ENCODE measurements at places on chromosomes 1 and 21.

DNA sequence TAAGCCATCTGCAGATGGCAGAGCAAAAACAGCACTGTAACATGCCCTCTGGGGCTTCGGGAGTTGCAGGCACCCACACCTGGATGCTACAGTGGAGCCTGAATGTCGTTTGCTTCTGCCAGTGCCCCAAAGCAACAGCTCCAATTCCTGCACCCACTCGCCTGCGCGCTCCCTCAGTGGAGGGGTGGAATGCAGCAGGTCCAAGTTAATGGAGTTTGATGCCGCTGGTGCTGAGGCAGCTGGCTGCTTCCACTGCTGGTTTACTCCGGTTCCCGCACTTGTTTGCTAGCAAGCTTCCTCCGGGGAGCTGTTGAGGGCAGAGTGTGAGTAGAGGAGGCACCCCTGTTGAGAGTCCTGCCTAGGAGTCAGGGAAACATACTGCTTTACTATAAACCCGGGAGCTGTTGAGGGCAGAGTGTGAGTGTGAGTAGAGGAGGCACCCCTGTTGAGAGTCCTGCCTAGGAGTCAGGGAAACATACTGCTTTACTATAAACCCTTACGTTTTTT lies 584.0 kb upstream of the TMPRSS15 start:
- no peak for DNase-seq

- no peak for DNase-seq
Measured at GRCh38 chr1:101130673-101131072, 105.1 kb upstream of the DPH5 start.

DNA sequence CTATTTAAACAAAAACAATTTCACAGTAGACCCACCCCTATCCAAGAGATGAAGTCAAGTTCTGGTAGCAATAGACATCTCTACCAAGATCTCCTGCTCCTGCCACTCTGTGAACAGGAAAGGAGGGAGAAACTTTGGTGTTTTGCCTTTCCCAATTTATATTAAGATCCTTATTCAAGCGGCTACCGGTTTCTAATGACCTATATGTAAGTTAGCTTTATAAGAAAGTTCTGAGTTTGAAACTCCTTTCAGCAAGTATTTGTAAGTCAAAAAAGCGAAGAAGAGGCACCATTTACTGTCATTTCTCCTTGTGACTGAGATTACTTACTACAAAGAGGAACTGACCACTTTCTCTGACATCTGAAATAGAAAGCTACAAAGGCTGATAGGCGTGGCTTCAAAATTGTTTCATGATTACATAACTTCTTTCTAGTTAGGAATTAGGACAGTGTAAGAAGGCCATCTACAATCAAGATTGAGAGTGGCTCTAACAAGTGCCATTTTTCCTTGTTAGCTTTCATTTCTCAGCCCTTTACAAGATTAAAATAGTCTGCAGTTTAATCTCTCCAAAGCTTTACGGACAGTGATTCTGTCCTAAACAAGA lies at the start of gene MNDA:
MNDA (plus strand) TSS at position 448 of the 604 bp plus-strand sequence. CDS start 10,803 bp downstream, outside the sequence.
- no peak for DNase-seq

GRCh38 chr1:185961664-185962063 lies 227.5 kb downstream of the HMCN1 start:
- DNase-seq, result no peak

- no peak for DNase-seq
Measured at GRCh38 chr21:38793926-38794713, 11.6 kb upstream of the ETS2 start.

DNA sequence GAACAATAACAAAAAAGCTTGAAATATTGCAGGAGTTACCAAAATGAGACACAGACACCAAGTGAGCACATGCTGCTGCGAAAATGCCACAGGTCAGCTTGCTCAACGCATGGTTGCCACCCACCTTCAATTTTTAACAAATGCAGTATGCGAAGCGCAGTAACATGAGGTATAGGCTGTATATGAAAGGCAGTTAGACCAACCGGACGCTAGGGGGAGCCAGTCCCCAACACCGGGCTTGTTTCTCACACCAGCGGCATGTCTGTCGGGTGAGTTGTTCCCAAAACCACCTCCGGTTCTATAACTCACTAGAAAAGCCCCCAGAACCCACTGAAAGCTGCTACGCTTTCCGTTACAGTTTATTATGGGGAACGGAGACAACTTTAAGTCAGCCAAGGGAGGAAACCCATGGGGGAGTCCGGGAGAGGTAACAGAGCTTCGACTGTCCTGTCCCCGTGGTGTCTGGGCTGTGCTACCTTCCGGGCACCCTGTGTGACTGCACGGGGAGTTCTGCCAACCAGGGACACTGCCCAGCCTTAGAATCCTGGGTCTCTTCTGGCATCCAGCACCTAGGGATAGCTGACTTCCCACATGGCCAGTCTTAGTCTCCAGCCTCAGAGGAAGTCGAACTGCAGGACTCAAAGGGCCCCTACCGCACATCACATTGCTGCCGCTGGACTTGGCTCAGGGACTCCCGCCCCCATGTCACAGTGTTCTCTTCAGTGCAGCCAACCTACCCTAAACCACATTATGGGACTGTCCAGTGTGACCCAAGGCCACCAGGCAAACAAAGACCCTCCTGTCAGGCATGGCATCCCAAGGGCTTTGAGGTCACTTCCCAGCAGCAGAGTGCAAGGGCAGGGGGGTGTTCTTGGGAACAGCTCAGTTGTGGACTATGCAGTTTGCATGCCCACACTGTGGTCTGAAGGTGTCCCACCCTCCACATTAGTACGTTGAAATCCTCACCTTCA lies 14.0 kb downstream of the RNF187 start:
- DNase-seq, result peak; percentile 63

GRCh38 chr1:96962216-96962615 lies 240.6 kb downstream of the PTBP2 start:
- no peak for DNase-seq

GRCh38 chr1:210690236-210690635 lies 361.5 kb downstream of the HHAT start:
- no peak for DNase-seq

DNA sequence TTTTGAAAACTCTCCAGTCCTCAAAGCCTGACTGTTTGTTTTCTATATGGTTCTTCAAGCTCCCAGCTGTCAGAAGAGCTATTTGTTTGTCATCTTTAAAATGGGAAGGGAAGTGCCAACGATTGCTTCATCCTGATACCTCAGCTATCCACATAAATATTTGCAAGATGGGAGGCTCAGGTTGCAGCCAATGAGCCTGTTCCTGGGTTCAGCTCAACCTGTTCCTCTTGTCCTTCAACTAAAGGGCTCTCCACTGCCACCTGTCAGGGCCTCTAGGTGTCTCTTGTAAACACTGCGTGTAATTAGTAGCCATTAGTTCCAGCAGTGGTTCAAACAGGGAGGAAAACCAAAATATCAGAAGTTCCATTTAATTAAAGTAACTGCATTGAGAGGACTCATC lies 445.1 kb downstream of the AJAP1 start:
- DNase-seq, result no peak

- DNase-seq, result peak; percentile 44
Measured at GRCh38 chr1:221336126-221336525, 405.8 kb downstream of the DUSP10 start.

DNA sequence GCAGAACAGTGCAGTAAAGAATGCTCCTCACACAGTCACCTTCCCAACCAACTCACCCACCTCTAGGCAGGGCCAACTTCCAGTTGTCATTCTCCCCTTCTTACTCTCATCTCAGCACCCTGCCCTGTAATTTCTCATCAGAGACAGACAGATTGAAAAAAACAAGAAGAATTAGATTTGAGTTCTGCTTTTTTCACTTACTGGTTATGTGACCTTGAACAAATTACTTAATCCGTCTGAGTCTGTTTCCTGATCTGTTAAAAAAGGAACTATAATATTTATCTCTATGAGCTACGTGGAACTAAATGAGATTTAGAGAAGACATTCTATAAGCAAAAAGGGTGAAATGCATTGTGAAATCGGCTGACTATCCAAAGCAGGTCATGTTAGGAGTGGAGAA lies 330.3 kb downstream of the ZNF326 start:
- DNase-seq, result no peak

DNA sequence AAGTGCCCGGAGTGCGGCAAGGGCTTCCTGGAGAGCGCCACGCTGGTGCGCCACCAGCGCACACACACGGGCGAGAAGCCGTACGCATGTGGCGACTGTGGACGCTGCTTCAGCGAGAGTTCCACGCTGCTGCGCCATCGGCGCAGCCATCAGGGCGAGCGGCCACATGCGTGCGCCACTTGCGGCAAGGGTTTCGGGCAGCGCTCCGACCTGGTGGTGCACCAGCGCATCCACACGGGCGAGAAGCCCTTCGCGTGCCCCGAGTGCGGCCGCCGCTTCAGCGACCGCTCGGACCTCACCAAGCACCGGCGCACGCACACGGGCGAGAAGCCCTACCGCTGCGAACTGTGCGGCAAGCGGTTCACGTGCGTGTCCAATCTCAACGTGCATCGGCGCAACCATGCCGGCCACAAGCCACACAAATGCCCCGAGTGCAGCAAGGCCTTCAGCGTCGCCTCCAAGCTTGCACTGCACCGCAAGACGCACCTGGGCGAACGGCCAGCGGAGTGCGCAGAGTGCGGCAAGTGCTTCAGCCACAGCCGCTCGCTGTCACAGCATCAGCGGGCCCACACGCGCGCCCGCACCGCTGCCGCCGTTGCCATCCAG lies 10.0 kb downstream of the ZNF672 start:
- no peak for DNase-seq

DNA sequence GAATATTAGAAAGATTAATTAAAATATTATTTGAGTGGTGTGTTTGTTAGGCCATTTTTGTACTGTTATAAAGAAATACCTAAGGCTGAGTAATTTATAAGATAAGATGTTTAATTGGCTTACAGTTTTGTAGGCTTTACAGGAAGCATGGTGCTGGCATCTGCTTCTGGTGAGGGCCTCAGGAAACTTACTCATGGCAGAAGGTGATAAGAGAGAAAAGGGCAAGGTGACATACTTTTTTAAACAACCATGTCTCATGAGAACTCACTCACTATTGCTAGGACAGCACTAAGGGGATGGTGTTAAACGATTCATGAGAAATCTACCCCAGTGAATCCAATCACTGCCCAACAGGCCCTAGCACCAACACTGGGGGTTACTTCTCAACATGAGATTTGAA lies 56.7 kb upstream of the RGS21 start:
- DNase-seq, result no peak

DNA sequence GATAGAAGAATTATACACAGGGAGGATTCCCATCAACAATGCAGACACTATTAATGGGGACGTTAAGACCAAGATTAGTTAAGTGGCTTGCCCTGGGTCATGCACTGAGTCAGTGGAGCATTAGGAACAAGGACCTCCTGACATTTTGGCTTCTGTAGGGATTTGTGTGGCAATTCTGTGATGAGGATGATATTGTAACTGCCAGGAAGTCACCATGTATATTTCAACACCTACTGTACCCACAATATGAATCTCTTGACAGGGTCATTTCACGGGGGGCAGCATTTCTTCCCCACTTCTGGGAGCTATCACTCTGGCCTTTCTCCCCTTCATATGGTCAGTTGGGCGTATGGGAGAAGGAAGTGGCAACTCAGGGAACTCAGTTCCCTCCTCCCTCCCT lies 134.9 kb downstream of the RUNX1 start:
- DNase-seq, result no peak

- DNase-seq, result peak; percentile 73
Measured at GRCh38 chr1:14653461-14653960, 55.0 kb downstream of the KAZN start.

- DNase-seq, result no peak
Measured at GRCh38 chr1:25184001-25184762, 48.1 kb downstream of the SYF2 start.

- no peak for DNase-seq
Measured at GRCh38 chr1:162708286-162708685, 76.0 kb downstream of the DDR2 start.
